ENCODE measurements at places on chromosomes 6 and 20.

GRCh38 chr20:58875541-58876134 lies 23.1 kb downstream of the GNAS start:
- DNase-seq = no peak

DNA sequence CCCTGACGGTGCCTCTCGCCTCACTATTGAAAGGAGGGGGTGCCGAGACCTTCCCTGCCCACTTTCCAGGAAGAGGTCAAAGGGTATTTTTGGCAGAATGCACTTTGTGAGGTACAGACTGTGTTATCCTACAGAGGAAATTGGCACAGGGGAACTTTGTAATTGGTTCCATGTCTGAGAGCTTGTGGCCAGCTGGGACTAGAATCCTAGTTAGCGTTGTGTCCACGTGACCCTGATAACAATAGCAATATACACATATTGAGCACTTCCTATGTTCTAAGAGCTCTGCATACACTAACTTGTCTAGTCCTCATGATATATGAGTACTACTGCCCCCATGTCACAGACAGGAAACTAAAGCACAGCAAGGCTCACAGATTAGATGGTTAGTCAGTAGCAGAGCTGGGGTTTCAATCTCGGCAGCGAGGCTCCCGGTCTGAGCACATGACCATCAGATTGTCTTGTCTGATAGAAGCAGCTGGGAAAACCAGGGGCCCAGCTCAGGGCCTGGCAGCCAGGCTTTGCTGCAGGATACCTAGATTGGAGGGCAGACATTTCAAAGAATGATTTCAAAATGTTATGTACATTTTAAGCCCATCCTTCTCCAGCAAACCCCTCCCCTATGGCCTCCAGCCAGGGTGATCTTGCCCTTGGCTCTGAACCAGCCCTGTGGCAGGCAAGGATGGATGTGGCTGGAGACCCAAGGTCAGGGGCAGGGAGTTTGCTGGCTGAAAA lies 1.4 kb downstream of the MAPK13 start:
- no peak for DNase-seq

GRCh38 chr6:123648723-123649122 lies 12.0 kb upstream of the TRDN start:
- no peak for DNase-seq

DNA sequence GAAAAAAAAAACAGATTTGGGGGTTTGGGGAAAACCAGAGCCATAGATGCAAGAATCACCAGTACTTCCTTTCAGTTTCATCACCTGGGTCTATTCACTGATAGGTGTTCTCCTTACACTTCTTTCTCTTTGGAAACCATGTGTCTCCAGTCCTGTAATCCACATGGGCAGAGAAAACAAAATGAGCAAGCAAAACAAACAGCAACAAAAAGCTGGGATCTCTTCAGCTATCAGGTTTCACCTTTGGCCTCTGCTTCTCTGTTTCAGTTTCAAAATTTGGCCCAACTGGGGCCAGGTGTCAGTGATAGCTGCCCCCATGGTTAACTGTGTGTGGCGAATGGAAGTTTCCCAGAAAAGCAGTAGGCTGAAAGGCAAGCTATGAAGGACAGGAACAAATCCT lies 220.0 kb upstream of the THBS2 start:
- DNase-seq = no peak

- DNase-seq = no peak
Observed at GRCh38 chr6:126199466-126199865, 140.4 kb upstream of the CENPW start.

GRCh38 chr6:53920881-53921280 lies 126.1 kb downstream of the LRRC1 start:
- no peak for DNase-seq

DNA sequence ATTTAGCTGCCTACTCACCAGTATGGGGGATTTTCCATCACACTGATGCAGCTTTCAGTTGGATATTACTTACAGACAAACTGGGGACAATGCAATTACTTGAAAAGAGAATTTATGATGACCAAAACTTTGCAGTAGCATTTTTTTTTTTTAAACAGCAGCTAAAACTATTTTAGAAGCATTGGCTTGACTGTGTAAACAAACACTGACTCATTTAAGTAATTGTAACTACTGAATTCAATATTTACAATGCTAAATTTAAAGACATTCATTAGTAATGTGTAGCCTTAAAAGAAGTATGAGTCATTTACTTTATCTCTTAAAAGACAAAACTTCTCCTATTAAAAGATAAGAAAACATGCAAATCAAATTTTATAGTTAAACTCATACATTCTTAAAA lies 295.9 kb upstream of the FERMT1 start:
- DNase-seq = no peak

GRCh38 chr6:88840796-88841539 lies 122.5 kb downstream of the RNGTT start:
- no peak for DNase-seq

All from SIG-M5 (cell line).